SK-N-SH (cell line): ENCODE measurements at places on chromosomes 1 and 21. TPM values are rescaled to one million over a fixed set of nuclear protein-coding genes. Genes with fewer than 3 reads are reported as not detected.

GOLT1A gene
- not detected in 2 replicates for polyA plus RNA-seq

DNA sequence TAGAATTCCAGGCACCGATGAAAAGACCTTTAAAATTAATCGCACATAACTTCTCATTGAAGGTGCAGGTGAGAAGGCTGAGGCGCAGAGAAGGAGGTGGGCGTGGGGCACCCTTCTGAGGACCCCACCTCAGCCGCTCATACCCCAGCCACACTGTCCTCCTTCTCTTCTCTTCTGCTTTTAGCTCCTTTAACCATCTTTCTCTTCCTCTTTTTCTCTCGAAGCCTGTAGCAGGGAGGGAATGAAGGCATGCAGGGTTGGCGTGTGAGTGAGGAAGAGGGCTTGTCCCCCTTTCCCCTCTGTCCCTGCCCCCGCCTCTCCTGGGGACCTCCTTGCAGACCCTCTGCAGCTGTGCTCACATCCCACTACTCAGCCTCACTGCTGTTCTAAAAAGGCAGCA lies 57.8 kb upstream of the CACNA1E start:
- no peaks in the 10 kb centered on the region; the same call in 1 of the 2 replicates for H3K27me3 ChIP-seq
- no peak for DNase-seq
- H3K4me1 ChIP-seq: no peaks in the 10 kb centered on the region
- no peak overlapping the region for H3K27ac ChIP-seq
- H3K36me3 ChIP-seq: no peaks in the 10 kb centered on the region

GRCh38 chr1:30303387-30303786 lies 420.0 kb downstream of the MATN1 start:
- no peaks in the 10 kb centered on the region for H3K4me1 ChIP-seq
- H3K36me3 ChIP-seq: no peaks in the 10 kb centered on the region
- H3K27me3 ChIP-seq: no peaks in the 10 kb centered on the region
- no peak overlapping the region for H3K4me3 ChIP-seq
- DNase-seq: no peak

GRCh38 chr21:39673736-39674135 lies 61.0 kb downstream of the B3GALT5 start:
- H3K4me1 ChIP-seq: peaks cover 57% of the 10 kb centered on the region
- no peak for DNase-seq
- H3K4me3 ChIP-seq: no peak overlapping the region
- H3K27ac ChIP-seq: no peak overlapping the region; the same call in 1 of the 2 replicates
- H3K36me3 ChIP-seq: no peaks in the 10 kb centered on the region

ENTREP3 gene
- polyA plus RNA-seq: 20.0 and 30.6 TPM in 2 replicates

DNA sequence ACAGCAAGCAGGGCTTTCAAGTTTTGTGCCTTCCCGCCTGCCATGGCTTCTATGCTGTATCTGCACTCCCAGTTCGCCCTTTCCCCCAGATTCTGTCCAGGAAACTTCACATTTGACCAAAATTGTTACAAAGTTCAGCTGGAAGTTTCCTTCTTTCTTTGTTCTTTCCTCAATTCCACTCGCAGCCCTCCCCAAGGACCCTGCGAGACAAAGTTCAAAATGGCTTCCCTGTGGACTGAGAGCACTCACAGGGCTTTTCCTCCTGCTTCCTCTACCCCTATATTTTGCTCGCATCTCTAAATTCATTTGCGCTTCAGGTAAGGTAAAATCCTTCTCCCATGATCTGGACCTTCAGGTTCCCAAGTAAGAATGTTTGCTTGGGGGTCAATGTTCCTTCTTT lies 1348.4 kb upstream of the B3GALT2 start:
- no peak overlapping the region for H3K27ac ChIP-seq
- H3K4me1 ChIP-seq: no peaks in the 10 kb centered on the region
- no peak for DNase-seq
- no peaks in the 10 kb centered on the region for H3K27me3 ChIP-seq
- H3K36me3 ChIP-seq: no peaks in the 10 kb centered on the region

- no peak overlapping the region for H3K4me3 ChIP-seq
- H3K27me3 ChIP-seq: no peaks in the 10 kb centered on the region
- no peak overlapping the region for H3K27ac ChIP-seq
- no peaks in the 10 kb centered on the region for H3K4me1 ChIP-seq
- DNase-seq: no peak
Measured at GRCh38 chr1:69426401-69426800, 141.3 kb upstream of the LRRC7 start.

OR2G6 gene
- not detected in 2 replicates for polyA plus RNA-seq

PDC gene
- polyA plus RNA-seq: not detected in 2 replicates

GRCh38 chr1:145837656-145838055 lies 7.8 kb upstream of the NUDT17 start:
- peaks cover 67% of the 10 kb centered on the region for H3K36me3 ChIP-seq
- H3K27me3 ChIP-seq: no peaks in the 10 kb centered on the region
- no peak overlapping the region for H3K27ac ChIP-seq
- DNase-seq: no peak
- H3K4me1 ChIP-seq: no peaks in the 10 kb centered on the region
- no peak overlapping the region for H3K4me3 ChIP-seq

DNA sequence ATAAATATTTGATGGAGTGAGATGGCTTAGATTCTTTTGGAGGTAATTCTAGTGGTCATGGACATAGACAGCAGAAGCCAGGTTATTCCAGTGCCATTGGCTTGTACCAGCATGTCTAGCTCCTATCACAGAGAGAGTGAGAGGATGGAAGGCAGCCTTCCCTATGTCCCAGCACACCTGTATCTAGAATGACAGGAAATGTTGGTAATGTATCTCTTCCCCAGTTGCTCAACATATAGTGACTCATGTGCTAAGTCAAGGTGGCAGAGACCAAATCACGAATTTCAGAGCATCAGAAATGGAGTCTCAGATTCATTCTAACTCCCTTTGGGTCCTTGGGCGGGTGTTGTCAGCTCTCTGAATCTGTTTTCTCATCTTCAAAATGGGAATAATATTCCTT lies 28.4 kb downstream of the METTL13 start:
- H3K27me3 ChIP-seq: no peaks in the 10 kb centered on the region
- H3K4me1 ChIP-seq: no peaks in the 10 kb centered on the region
- no peak for DNase-seq
- H3K36me3 ChIP-seq: no peaks in the 10 kb centered on the region
- H3K4me3 ChIP-seq: no peak overlapping the region
- H3K27ac ChIP-seq: no peak overlapping the region

DNA sequence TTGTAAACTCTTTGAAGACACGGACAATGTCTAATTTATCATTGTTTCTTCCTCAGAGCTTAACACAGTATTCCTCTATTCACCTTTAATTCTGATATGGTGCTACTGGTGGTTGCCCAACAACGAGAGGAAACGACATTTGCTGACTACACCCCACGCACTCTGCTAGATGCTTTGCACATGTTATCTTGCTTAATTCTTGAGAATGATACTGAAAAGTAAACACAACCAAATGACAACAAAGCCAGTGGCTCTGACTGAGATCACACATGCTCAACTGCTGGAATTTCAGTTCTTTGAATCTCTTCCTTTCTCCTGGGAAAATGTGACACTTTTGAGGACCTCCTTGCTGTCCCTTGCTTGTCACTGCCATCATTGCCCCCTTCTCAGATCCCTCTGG lies 37.2 kb upstream of the DDAH1 start:
- no peak for DNase-seq
- peaks cover 23% of the 10 kb centered on the region for H3K36me3 ChIP-seq
- no peak overlapping the region; the same call in 1 of the 2 replicates for H3K27ac ChIP-seq
- H3K4me3 ChIP-seq: no peak overlapping the region

DNA sequence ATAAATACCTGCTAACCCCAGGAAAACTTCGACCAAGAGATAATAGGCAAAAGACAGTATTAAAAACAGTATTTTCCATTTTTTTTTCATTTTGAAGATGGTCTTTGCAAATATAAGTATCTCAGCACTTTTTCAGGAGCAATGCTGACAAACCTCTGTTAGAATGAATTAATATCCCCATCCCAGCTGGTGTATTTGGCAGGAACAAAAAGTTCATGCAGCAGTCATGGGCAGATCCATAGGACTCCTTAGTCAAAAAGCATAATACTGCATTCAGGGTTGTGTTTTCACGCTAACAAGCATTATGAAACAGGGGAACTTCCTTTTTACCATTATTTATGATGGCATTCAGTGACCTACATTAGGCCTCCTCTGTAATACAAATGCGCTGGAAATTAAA lies 344.0 kb downstream of the ST6GALNAC3 start:
- no peak for DNase-seq
- H3K27me3 ChIP-seq: no peaks in the 10 kb centered on the region
- no peaks in the 10 kb centered on the region for H3K36me3 ChIP-seq
- no peaks in the 10 kb centered on the region; the same call in 1 of the 2 replicates for H3K4me1 ChIP-seq
- H3K4me3 ChIP-seq: no peak overlapping the region
- no peak overlapping the region for H3K27ac ChIP-seq

EXO1 gene
- polyA plus RNA-seq: 3.9 and 4.6 TPM in 2 replicates

DNA sequence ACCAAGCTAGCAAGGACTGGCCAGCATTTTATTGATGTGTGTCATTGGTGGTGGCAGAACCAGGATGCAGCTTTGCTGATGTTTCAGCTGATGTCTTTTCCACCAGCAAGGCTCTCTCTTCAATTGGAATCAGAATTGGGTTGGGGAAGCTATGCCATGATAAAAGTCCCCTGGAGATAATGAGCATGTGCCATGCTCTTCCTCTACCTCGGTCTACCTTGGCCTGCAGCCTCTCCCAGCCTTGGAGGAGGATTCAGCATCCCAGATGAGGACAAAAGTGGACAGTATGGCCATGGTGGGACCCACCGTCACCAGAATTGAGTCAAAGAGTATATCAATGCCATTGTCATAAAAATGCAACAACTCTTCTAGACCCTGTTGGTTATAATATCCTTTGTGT lies 8.6 kb downstream of the AVPR1B start:
- H3K4me3 ChIP-seq: no peak overlapping the region
- no peaks in the 10 kb centered on the region for H3K4me1 ChIP-seq
- DNase-seq: no peak
- peaks cover 25% of the 10 kb centered on the region; the same call in 1 of the 2 replicates for H3K27me3 ChIP-seq
- H3K36me3 ChIP-seq: no peaks in the 10 kb centered on the region

GRCh38 chr1:73205294-73205973 lies 923.1 kb upstream of the NEGR1 start:
- H3K36me3 ChIP-seq: no peaks in the 10 kb centered on the region
- DNase-seq: no peak
- no peak overlapping the region for H3K4me3 ChIP-seq
- no peaks in the 10 kb centered on the region for H3K27me3 ChIP-seq
- no peaks in the 10 kb centered on the region for H3K4me1 ChIP-seq
